Memory B cell (primary cell): ENCODE measurements at places on chromosomes 1 and 21.

DNA sequence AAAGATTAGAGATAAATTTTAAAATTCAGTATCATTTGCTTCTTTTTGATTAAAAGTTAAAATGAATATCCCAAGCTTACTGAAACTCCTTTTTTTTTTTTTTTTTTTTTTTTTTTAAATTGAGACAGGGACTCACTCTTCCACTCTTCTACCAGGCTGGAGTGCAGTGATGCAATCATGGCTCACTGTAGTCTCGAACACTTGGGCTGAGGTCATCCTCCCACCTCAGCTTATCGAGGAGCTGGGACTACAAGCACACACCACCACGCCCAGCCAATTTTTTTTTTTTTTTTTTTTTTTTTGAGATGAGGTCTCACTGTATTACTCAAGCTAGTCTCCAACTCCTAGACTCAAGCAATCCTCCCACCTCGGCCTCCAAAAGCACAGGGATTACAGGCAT lies 92.1 kb upstream of the RGS18 start:
- no peaks in the 10 kb centered on the region for H3K27me3 ChIP-seq
- H3K27ac ChIP-seq, result no peak overlapping the region
- no peak overlapping the region for H3K4me3 ChIP-seq

DNA sequence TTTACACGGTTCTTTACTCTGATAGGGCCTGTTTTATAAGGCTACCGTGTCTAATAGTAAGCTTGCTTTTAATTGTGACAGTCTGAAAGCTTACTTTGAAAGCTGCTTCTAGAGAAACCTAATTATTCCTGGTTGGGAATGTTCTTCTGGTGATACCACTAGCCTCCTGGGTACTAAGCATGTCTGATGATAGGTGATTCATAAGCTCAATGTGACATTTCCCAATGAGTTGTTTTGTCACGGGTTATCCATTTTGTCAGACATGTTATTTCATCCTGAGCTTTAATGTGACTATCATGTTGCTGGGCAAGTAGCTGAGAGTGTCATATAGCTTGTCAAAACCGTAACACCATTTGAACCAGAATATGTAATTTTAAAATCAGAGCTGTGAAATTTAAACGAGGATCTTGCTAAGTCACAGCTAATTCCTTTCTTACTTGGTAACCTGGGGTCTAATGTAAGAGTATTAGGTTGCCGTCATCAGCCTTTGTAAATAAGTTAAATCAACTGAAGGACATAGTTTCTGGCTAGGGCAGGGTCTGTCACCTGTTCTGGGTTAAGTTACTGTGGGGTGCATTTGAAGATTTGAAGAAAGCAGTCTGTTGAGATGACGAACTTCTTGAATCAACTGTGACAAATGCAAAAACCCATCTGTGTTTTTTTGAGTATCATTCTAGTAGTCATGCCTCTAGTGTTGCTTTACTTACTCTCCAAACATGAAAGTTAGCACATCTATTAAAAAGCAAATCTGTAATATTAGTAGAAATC lies 529.2 kb downstream of the USP25 start:
- H3K27me3 ChIP-seq, result no peaks in the 10 kb centered on the region
- H3K4me3 ChIP-seq, result no peak overlapping the region
- no peaks in the 10 kb centered on the region for H3K4me1 ChIP-seq
- H3K27ac ChIP-seq, result no peak overlapping the region

- DNase-seq, result peak; percentile 38
- peaks cover 16% of the 10 kb centered on the region for H3K4me1 ChIP-seq
- H3K27ac ChIP-seq, result peak overlapping the region; percentile 95
- peaks cover 4% of the 10 kb centered on the region for H3K36me3 ChIP-seq
Measured at GRCh38 chr1:107776900-107777663, 187.9 kb downstream of the VAV3 start.

- H3K4me1 ChIP-seq, result no peaks in the 10 kb centered on the region
- H3K36me3 ChIP-seq, result no peaks in the 10 kb centered on the region
- peaks cover 1% of the 10 kb centered on the region for H3K27me3 ChIP-seq
- H3K4me3 ChIP-seq, result no peak overlapping the region
Measured at GRCh38 chr1:201696217-201696761, 132.7 kb upstream of the IPO9 start.

GRCh38 chr1:207873055-207873890 lies 37.7 kb downstream of the CD34 start:
- H3K27ac ChIP-seq, result peak overlapping the region; percentile 96
- H3K4me1 ChIP-seq, result peaks cover 51% of the 10 kb centered on the region
- H3K27me3 ChIP-seq, result no peaks in the 10 kb centered on the region
- no peak for DNase-seq
- no peaks in the 10 kb centered on the region for H3K36me3 ChIP-seq

DNA sequence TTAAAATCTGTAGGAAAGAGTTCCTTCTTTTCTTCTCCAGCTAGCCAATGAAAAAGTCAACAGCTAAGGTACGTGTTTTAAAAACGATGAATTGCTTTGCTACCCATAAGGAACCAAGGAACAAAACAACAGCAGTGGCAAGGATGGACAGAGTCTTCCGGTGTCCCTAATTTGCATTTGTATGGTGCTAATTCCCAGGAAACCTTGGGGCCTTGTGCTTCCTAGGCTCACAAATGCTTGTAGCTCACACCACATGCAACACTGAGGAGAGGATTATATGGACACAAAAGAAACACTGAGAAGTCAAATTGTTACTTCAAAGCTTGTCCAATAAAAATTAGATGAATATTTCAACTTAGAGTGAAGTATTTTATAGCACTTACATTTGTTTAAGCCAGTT lies 1.8 kb upstream of the PGBD5 start:
- DNase-seq, result no peak
- H3K36me3 ChIP-seq, result peaks cover 2% of the 10 kb centered on the region
- no peak overlapping the region for H3K27ac ChIP-seq
- peaks cover 19% of the 10 kb centered on the region for H3K27me3 ChIP-seq
- no peak overlapping the region for H3K4me3 ChIP-seq
- peaks cover 5% of the 10 kb centered on the region for H3K4me1 ChIP-seq

DNA sequence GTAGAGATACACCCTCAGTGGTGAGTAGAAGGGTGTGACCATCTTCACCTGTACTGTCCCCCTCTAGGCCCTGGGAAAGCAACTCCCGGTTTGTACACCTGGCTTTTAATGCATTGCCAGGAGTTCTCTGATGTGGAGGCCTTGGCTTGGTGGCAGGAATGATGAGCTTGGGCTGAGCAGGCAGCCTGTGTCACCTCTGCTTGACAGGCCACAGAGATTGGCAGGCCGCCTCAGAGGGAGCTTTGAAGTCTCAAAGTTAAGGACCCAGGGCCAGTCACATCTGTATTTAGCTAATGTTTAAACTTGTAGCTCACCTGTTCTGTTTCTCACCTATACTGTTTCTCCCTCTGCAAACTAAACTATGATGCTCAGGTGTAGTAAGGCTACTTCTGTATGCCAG lies 28.5 kb downstream of the HUNK start:
- H3K36me3 ChIP-seq, result no peaks in the 10 kb centered on the region
- no peak overlapping the region for H3K27ac ChIP-seq
- H3K4me1 ChIP-seq, result no peaks in the 10 kb centered on the region
- DNase-seq, result no peak
- H3K27me3 ChIP-seq, result peaks cover 6% of the 10 kb centered on the region

DNA sequence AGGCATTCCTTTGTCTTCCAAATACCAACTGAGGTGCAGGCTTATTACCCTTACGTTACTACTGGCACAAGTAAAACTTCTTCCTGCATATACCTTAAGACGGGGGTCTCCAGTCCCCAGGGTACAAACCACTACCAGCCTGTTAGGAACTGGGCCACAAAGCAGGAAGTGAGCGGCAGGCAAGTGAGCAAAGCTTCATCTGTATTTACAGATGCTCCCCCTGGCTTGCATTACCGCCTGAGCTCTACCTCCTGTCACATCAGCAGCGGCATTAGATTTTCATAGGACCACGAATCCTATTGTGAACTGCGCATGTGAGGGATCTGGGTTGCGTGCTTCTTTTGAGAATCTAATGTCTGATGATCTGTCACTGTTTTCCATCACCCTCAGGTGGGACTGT lies 113.1 kb downstream of the SLC45A1 start:
- no peaks in the 10 kb centered on the region for H3K27me3 ChIP-seq
- H3K4me1 ChIP-seq, result peaks cover 57% of the 10 kb centered on the region
- peak overlapping the region; percentile 77 for H3K27ac ChIP-seq
- DNase-seq, result peak; percentile 26
- H3K36me3 ChIP-seq, result peaks cover 6% of the 10 kb centered on the region

GRCh38 chr1:78587211-78587610 lies 33.0 kb upstream of the IFI44L start:
- no peak overlapping the region for H3K27ac ChIP-seq
- H3K27me3 ChIP-seq, result peaks cover 3% of the 10 kb centered on the region
- H3K36me3 ChIP-seq, result no peaks in the 10 kb centered on the region
- H3K4me1 ChIP-seq, result no peaks in the 10 kb centered on the region

GRCh38 chr1:35631396-35631795 lies 9.9 kb downstream of the PSMB2 start:
- peaks cover 15% of the 10 kb centered on the region for H3K36me3 ChIP-seq
- H3K4me1 ChIP-seq, result peaks cover 3% of the 10 kb centered on the region
- no peak overlapping the region for H3K27ac ChIP-seq
- H3K4me3 ChIP-seq, result no peak overlapping the region
- no peak for DNase-seq

DNA sequence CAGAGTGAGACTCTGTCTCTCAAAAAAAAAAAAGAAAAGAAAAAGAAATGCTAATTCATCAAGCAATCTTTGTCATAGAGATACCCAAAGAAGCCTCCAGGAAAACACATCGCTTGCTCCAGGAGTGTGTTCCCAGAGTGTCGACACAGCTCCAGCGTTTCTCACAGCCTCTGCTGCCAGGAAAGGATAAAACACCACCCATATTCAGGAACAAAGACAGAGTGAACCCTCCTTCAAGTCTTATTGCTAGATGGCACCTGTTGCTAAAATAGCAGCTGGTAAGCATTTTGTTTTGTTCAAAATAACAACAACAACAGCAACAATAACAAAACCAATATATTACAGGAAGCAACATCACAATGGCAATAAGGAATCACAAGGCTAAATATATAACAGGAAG lies 3.1 kb downstream of the ILDR2 start:
- no peak overlapping the region for H3K27ac ChIP-seq
- DNase-seq, result no peak
- no peak overlapping the region for H3K4me3 ChIP-seq
- H3K36me3 ChIP-seq, result no peaks in the 10 kb centered on the region
- peaks cover 32% of the 10 kb centered on the region for H3K27me3 ChIP-seq

DNA sequence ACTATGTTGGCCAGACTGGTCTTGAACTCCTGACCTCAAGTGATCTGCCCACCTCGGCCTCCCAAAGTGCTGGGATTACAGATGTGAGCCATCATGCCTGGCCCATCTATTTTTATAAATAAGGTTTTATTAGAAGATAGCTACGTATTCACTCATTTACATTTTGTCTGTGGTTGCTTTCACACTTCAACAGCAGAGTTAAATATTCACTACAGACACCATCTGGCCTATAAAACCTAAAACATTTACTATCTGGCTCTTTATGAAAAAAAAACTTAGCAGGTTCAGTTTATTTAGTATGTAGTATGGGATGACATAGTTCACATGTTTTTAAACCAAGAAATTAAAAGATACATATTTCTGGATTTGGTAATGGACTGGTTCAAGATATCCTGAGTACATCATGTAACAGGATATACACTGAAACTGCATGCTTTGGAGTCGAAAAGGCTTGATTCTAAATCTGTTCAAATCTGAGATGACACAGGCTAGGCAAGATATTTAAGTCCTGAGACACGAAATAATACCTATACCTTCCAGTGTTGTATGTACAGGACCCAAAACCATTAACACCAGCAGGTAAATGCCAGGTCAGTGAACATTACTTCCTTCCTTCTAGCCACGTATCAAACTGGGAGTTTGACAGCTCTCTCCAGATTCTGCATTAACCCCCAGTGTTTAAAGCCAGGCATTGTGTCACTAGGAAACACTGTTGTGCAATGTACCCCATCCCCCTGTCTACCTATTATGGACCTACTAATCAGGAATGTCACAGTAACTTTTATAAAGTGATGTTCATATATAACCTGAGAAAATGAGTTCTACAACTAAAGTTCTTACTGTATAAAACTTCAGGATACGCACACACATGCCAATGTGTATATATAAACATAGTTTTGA lies 54.3 kb upstream of the SDC3 start:
- H3K27me3 ChIP-seq, result no peaks in the 10 kb centered on the region
- peaks cover 46% of the 10 kb centered on the region for H3K36me3 ChIP-seq
- no peak for DNase-seq
- peaks cover 5% of the 10 kb centered on the region for H3K4me1 ChIP-seq

- no peak overlapping the region for H3K27ac ChIP-seq
- H3K27me3 ChIP-seq, result peaks cover 16% of the 10 kb centered on the region
- H3K4me3 ChIP-seq, result no peak overlapping the region
- no peak for DNase-seq
- peaks cover 14% of the 10 kb centered on the region for H3K4me1 ChIP-seq
Measured at GRCh38 chr1:161266202-161266601, 7.7 kb downstream of the PCP4L1 start.

GRCh38 chr1:238324211-238324864 lies 433.6 kb upstream of the ZP4 start:
- DNase-seq, result no peak
- H3K4me3 ChIP-seq, result no peak overlapping the region
- H3K4me1 ChIP-seq, result no peaks in the 10 kb centered on the region
- no peaks in the 10 kb centered on the region for H3K36me3 ChIP-seq

- H3K4me1 ChIP-seq, result no peaks in the 10 kb centered on the region
- peaks cover 12% of the 10 kb centered on the region for H3K27me3 ChIP-seq
- no peak overlapping the region for H3K4me3 ChIP-seq
- H3K27ac ChIP-seq, result no peak overlapping the region
Measured at GRCh38 chr1:17251701-17252376, 2.9 kb downstream of the PADI3 start.

DNA sequence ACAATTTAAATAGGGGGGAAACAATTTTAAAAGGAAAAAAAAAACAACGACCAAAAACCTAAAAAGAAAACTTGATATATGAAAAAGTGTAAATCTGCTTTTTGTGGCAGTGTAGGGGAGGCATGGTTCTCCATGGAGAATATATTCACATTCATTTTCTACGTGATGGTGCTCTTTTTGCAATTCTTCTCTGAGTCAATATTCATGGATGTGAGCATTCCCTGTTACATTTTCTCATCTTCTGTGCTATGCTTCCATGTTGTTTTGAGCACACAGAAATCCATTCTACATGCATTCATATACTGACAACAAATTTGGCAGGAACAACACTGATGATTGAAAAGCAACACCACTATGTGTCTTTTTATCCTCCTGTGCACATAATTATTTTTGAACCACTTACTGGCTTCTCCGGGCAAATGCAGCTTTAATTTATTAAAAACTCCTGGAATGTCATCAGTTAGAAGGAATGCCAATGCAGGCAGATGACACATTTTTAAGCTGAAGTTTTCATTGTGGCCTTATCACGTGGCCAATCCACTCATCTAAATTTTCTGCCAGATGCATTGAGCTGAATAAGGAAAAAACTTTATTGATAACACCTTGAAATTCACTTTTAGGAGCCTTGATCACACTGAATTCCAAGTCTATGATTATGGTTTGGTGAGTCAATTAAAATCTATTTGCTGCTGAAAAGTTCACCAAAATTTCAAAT lies 590.6 kb downstream of the NUF2 start:
- no peaks in the 10 kb centered on the region for H3K27me3 ChIP-seq
- no peak for DNase-seq
- H3K4me3 ChIP-seq, result no peak overlapping the region
- H3K36me3 ChIP-seq, result no peaks in the 10 kb centered on the region
- no peaks in the 10 kb centered on the region for H3K4me1 ChIP-seq
- H3K27ac ChIP-seq, result no peak overlapping the region
